ENCODE measurements at places on chromosomes 2 and 18. TPM values are rescaled to one million over a fixed set of nuclear protein-coding genes. Genes with fewer than 3 reads are reported as not detected.

GRCh38 chr2:118473241-118473640 is 374.2 kb downstream of the EN1 start:
- peaks cover 6% of the 10 kb centered on the region for H3K27me3 ChIP-seq
- no peak overlapping the region for H3K27ac ChIP-seq
- no peak for DNase-seq
- peaks cover 12% of the 10 kb centered on the region for H3K4me1 ChIP-seq
- H3K36me3 ChIP-seq: no peaks in the 10 kb centered on the region
- H3K4me3 ChIP-seq: no peak overlapping the region

DNA sequence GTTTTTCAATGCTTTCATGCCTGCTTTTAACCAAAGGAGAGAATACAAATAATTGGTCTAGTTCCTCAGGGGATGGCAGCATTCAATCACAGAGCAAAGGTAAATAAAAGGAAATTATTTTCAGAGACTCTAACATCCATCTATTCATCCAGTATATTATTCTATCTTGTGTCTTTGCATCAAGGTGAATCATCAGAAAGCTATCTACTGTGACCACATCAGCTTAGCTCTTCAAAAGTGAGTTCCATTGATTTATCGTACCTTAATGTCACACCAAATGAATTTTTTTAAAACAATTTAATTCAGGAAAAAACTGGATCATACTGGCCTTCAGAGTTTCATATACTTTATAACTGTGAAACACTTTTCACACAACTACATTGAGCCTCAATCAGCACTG is 66.1 kb downstream of the CHN1 start:
- H3K27me3 ChIP-seq: no peaks in the 10 kb centered on the region
- H3K36me3 ChIP-seq: no peaks in the 10 kb centered on the region
- DNase-seq: no peak

DNA sequence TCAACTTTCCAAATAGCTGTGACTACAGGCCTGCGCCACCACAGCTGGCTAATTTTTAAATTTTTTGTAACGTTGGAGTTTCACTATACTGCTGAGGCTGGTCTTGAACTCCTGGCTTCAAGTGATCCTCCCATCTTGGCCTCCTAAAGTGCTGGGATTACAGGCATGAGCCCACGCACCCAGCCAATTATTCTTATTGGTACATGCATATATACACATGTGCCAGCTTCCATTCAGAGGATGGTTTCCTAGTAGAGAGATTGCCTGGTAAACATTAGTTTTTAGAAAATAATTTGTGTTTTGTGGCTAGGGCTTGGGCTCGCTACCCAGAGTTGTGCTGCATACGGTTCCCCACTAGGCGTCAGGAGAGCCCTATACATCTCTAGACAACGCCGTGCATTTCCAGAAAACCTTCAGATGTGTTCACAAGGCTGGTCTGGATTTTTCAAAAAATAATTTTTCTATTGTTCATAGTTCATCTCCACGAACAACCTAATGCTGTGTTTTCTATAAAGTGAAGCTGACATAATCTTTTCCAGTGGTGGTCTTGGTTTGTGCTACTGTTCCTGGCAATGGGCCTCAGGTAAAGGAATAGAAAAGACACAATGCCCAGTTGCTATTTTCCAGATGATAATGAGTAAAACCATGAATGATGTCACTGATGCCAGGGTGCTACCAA is 14.6 kb upstream of the AFG3L2 start:
- no peaks in the 10 kb centered on the region for H3K27me3 ChIP-seq
- no peak overlapping the region for H3K27ac ChIP-seq
- H3K36me3 ChIP-seq: no peaks in the 10 kb centered on the region
- DNase-seq: peak; percentile 66
- no peak overlapping the region for H3K4me3 ChIP-seq

The HOXD3 gene
- total RNA-seq: 1.5 TPM

DNA sequence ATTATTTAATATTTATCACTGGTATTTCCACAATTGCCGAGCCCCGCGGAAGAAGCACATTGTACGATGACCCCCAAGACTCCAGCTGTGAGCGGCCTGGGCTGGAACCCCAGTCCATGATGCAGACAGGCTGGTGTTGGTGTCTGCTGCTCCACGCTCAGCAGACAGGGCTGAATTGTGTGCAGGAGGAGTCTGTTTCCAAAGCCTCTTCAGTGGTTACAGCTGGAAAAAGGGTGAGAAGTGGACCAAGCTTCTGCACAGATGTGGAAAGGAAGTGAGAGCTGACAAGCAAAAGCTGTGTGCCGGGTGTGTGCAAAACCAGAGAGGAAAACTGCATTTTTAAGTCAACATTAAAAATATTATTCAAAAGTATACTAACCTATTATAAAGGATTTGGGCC is 500.4 kb downstream of the GALR1 start:
- H3K36me3 ChIP-seq: no peaks in the 10 kb centered on the region
- H3K4me3 ChIP-seq: no peak overlapping the region
- H3K4me1 ChIP-seq: no peaks in the 10 kb centered on the region
- no peaks in the 10 kb centered on the region for H3K27me3 ChIP-seq

DNA sequence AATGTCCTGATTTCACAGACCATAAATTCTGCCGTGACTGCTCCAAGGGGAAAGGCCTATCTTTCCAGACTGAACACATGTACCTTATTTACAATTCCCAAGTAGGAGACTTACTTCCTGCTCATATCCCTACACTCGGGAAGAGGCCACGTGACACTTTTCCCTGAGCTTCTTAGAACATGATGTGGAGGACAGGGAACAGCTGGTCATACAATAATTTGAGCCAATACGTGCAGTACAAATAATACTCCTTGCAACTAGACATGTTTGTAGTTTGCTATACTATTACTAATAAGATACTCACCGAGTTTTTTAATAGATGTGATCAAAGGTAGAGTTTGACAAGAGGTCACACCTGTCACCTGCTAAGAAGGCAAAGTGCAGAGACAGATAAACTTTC is 256.4 kb downstream of the SP3 start:
- H3K4me1 ChIP-seq: no peaks in the 10 kb centered on the region
- H3K27ac ChIP-seq: no peak overlapping the region
- H3K36me3 ChIP-seq: no peaks in the 10 kb centered on the region
- DNase-seq: no peak
- H3K27me3 ChIP-seq: no peaks in the 10 kb centered on the region

GRCh38 chr2:32627441-32627813 is 423 bp upstream of the TTC27 start:
- H3K27me3 ChIP-seq: no peaks in the 10 kb centered on the region
- H3K4me3 ChIP-seq: peak overlapping the region; percentile 81
- H3K36me3 ChIP-seq: no peaks in the 10 kb centered on the region
- H3K27ac ChIP-seq: peak overlapping the region; percentile 92
- H3K4me1 ChIP-seq: no peaks in the 10 kb centered on the region

GRCh38 chr2:139622691-139623090 is 842.5 kb upstream of the NXPH2 start:
- no peak overlapping the region for H3K27ac ChIP-seq
- H3K4me3 ChIP-seq: no peak overlapping the region
- H3K27me3 ChIP-seq: no peaks in the 10 kb centered on the region
- no peaks in the 10 kb centered on the region for H3K36me3 ChIP-seq

DNA sequence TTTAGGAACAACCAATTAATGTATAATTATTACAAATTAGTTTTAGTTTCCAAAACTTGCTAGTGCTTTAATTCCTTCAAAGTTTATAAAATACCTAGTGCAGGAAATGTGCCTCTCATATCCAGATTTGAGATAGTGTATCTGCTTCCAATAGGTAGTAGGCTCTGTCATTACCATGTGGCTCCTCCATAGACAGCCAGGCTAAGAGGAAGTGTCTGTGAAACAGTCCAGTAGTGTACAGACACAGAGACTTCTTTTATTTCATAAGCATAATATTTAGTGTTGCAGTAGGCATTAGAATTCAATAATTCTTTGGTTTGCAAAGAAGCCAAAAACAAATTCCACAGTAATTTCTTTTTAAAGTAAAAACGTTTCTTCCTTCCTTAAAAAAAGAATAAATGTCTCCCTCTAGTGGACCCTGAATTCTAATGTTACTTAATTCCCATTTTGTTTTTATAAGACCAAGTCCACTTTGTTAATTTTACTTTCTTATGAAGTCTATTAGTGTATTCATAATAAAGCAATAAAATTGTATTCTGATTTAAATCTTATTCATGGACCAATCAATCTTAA is 101.2 kb downstream of the NEB start:
- H3K4me3 ChIP-seq: no peak overlapping the region
- H3K27me3 ChIP-seq: no peaks in the 10 kb centered on the region
- H3K27ac ChIP-seq: no peak overlapping the region
- H3K4me1 ChIP-seq: peaks cover 11% of the 10 kb centered on the region

- DNase-seq: peak; percentile 22
- no peak overlapping the region for H3K4me3 ChIP-seq
- no peaks in the 10 kb centered on the region for H3K27me3 ChIP-seq
Measured at GRCh38 chr2:218430721-218431120, 11.8 kb downstream of the VIL1 start.

The EVX2 gene
- total RNA-seq: not detected

- no peak overlapping the region for H3K27ac ChIP-seq
- H3K36me3 ChIP-seq: no peaks in the 10 kb centered on the region
- H3K4me1 ChIP-seq: peaks cover 18% of the 10 kb centered on the region
- H3K27me3 ChIP-seq: no peaks in the 10 kb centered on the region
- H3K4me3 ChIP-seq: no peak overlapping the region
Measured at GRCh38 chr2:190138032-190138431, 75.5 kb upstream of the MSTN start.

The PFN4 gene
- 1.4 TPM for total RNA-seq

DNA sequence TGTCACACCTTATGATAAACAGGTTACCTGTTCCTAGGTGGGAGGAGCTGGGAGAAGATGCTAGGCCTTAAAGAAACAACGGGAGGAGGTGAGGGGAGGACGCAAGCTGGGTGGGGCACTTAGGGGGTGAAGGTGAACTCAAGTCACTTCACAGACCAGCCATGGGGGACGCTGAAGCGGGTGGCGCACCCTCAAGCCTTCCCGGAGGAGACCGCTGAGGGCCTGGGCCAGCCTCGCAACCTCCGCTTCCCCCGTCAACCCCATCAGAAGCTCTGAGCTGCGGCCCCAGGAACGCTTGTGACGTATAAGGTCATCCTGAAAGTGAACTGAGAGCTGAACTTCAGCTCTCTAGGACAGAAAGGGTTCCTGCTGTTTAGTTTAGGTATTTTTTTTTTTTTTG is 133.5 kb downstream of the MBP start:
- H3K36me3 ChIP-seq: no peaks in the 10 kb centered on the region
- no peak for DNase-seq
- H3K27me3 ChIP-seq: no peaks in the 10 kb centered on the region
- H3K4me1 ChIP-seq: 0 out of 2 replicates have a peak, but pooled peaks cover 4% of the 10 kb centered on the region
- no peak overlapping the region for H3K4me3 ChIP-seq
- H3K27ac ChIP-seq: no peak overlapping the region

The CROCC2 gene
- not detected for total RNA-seq

- H3K36me3 ChIP-seq: peaks cover under 1% of the 10 kb centered on the region
- H3K4me3 ChIP-seq: no peak overlapping the region
- H3K27ac ChIP-seq: peak overlapping the region; percentile 9
- H3K27me3 ChIP-seq: no peaks in the 10 kb centered on the region
- DNase-seq: peak; percentile 30
Measured at GRCh38 chr2:120272763-120273481, 20.3 kb downstream of the RALB start.

The TFCP2L1 gene
- total RNA-seq: 17.8 TPM

GRCh38 chr2:18903750-18904149 is 314.4 kb upstream of the NT5C1B start:
- no peak overlapping the region for H3K27ac ChIP-seq
- DNase-seq: no peak
- H3K36me3 ChIP-seq: no peaks in the 10 kb centered on the region

The DSC3 gene
- total RNA-seq: 4.5 TPM

- no peaks in the 10 kb centered on the region for H3K36me3 ChIP-seq
- peaks cover 18% of the 10 kb centered on the region for H3K4me1 ChIP-seq
- DNase-seq: no peak
- no peak overlapping the region for H3K4me3 ChIP-seq
Measured at GRCh38 chr18:70420146-70420898, 131.5 kb downstream of the SOCS6 start.

DNA sequence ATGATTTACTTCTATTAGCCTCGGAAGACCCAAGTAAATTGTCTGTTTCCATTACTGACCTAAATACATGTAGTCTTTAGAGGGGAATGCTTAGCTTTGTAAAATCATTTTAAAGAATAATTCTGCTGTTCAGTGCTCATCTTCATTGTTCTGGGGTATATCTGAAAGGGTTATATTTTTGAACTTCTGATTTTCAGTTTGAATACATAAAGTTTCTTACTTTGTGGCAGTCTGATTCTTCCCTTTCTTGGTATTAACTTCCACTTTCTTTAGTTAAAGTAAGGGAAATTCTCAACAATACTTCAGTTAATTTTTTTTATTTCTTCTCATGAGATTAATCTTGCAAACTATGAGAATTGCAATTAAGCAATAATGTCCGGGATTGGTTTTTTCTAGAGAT is 148.4 kb downstream of the DOCK10 start:
- no peaks in the 10 kb centered on the region for H3K36me3 ChIP-seq
- H3K27me3 ChIP-seq: no peaks in the 10 kb centered on the region
- H3K27ac ChIP-seq: no peak overlapping the region

DNA sequence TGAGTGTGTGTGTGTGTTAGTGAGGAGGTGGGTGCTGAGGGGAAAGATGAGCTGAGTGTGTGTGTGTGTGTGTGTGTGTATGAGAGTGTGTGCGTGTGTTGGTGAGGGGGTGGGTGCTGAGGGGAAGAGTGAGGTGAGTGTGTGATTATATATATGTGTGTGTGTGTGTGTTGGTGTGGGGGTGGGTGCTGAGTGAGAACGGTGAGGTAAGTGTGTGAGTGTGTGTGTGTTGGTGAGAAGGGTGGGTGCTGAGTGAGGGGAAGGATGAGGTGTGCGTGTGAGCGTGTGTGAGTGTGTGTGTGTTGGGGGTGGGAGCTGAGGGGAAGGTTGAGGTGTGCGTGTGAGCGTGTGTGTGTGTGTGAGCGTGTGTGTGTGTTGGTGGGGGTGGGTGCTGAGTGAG is 322.0 kb upstream of the NT5C1B start:
- no peak overlapping the region for H3K27ac ChIP-seq
- no peaks in the 10 kb centered on the region for H3K36me3 ChIP-seq
- DNase-seq: no peak
- no peaks in the 10 kb centered on the region for H3K4me1 ChIP-seq

The KCTD1 gene
- total RNA-seq: 6.8 TPM

GRCh38 chr2:40138314-40138713 is 313.6 kb downstream of the SLC8A1 start:
- H3K27me3 ChIP-seq: no peaks in the 10 kb centered on the region
- no peak overlapping the region for H3K27ac ChIP-seq
- no peaks in the 10 kb centered on the region for H3K4me1 ChIP-seq
- no peak for DNase-seq
- no peak overlapping the region for H3K4me3 ChIP-seq

GRCh38 chr2:99850084-99850710 is 292.2 kb downstream of the AFF3 start:
- H3K27me3 ChIP-seq: no peaks in the 10 kb centered on the region
- no peak overlapping the region for H3K4me3 ChIP-seq
- DNase-seq: no peak
- H3K36me3 ChIP-seq: no peaks in the 10 kb centered on the region

DNA sequence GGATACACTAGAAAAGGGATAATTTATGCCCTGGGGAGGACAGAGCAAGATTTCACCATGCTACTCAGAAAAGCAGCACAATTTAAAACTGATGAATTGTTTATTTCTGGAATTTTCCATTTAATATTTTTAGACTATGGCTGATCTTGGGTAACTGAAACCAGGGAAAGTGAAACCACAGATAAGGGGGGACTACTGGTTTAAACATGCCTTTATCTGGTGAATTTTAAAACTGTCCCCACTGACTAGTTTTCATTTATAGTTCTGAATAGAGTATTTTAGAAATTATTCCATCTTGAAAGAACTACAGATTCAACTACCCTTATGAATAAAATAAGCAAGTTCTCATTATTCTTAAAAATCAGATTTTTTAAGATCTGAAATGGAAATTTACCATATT is 15.0 kb downstream of the NFU1 start:
- no peaks in the 10 kb centered on the region for H3K36me3 ChIP-seq
- H3K4me3 ChIP-seq: no peak overlapping the region
- H3K27ac ChIP-seq: no peak overlapping the region
- H3K4me1 ChIP-seq: peaks cover 10% of the 10 kb centered on the region
- H3K27me3 ChIP-seq: no peaks in the 10 kb centered on the region
